Stomach (tissue), 19 donors: ENCODE measurements at places on chromosomes 11 and 22. TPM values are rescaled to one million over a fixed set of nuclear protein-coding genes. Genes with fewer than 3 reads are reported as not detected.

DNA sequence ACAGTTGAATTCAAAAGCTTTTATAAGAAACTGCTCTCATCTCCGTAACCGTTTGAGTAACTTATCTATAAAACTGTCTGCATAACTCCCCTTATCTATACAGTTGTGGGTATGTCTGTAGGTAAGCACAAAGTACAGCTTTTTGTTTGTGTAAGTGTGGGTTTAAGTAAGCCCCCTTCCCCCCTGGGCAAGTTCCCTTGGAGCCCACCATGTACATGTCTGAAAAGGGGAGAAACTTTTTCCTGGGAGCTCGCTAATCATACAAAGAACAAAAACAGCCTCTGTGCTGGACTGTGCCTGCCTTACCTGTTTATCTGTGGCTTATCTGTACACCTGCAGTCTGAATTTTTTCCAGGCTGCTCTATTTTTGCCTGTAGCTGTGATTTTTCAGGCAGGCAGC, 36.3 kb upstream of the TMEM45B start:
- DNase-seq = peak; percentile 40
- no peaks in the 10 kb centered on the region for H3K36me3 ChIP-seq
- no peak overlapping the region for H3K27ac ChIP-seq
- H3K4me1 ChIP-seq = peaks cover 10% of the 10 kb centered on the region

DNA sequence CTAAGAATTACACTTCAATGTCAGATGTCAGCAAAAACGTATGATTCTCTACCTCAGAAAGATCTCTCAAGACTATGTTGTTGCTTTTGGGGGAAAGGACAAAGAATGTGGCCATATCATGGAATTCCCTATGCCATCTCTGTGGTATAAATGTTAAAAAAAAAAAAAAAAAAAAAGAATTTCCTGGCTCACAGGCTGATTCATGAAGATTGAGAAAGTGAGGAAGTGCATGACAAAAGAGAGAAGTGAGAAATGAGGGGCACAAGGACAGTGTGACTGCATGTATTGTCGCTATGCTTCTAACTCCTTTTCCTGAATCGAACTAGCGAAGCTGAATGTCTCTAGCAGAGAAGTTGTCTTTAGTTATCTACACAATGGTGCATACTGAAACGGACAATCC, 80.6 kb upstream of the CARD18 start:
- no peaks in the 10 kb centered on the region for H3K4me1 ChIP-seq
- no peaks in the 10 kb centered on the region for H3K27me3 ChIP-seq
- DNase-seq = no peak
- no peak overlapping the region for H3K4me3 ChIP-seq
- no peak overlapping the region for H3K27ac ChIP-seq

DNA sequence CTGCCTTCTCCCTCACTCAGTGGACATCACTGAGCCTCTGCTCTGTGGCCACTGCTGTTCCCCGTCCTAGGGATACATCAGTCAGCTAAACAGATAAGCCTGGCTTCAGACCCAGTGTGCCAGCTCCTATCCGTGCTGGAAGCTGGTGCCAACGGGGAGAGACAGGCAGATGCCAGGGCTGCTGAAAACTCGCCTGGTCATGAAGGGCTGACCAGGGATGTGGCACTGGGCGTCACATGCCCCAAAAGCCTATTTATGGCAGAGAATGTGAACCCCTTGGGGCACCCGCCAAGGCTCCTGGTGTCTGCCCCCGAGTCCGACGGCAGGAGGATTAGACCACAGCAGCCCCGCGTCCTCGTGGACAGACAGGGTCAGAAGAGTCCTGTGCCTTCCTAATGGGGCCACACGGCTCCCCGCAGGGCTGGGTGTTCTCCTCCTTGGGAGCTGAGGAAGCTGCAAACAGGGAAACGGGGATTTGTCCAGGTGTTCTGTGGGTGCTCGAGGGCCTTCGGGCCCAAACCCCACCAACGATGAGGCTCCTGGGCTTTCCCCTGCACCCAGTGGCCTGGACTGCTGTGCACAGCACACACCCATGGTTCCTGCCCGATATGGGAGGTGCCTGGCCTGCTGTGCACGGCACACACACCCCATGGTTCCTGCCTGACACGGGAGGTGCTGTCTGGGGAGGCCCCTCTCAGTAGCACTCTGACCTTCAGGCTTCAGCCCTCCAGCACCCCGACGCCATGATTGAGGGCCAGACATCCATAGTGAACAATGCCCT, 19.9 kb downstream of the ANO1 start:
- no peak for DNase-seq
- H3K4me1 ChIP-seq = no peaks in the 10 kb centered on the region
- H3K27ac ChIP-seq = no peak overlapping the region

DNA sequence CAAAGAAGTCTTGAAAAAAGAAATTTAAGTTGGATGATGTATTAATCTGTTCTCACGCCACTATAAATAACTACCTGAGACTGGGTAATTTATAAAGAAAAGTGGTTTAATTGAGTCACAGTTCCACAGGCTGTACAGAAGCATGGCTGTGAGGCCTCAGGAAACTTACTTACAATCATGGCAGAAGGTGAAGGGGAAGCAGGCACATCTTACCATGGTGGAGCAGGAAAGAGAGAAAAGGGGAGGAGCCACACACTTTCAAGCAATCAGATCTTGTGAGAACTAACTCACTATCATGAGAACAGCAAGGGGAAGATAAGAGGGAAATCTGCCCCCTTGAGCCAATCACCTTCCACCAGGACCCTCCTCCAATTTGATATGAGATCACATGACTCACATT, 65.7 kb upstream of the AMOTL1 start:
- DNase-seq = no peak
- H3K27ac ChIP-seq = no peak overlapping the region
- no peaks in the 10 kb centered on the region for H3K4me1 ChIP-seq
- H3K4me3 ChIP-seq = no peak overlapping the region
- H3K36me3 ChIP-seq = no peaks in the 10 kb centered on the region
- no peaks in the 10 kb centered on the region for H3K27me3 ChIP-seq

DNA sequence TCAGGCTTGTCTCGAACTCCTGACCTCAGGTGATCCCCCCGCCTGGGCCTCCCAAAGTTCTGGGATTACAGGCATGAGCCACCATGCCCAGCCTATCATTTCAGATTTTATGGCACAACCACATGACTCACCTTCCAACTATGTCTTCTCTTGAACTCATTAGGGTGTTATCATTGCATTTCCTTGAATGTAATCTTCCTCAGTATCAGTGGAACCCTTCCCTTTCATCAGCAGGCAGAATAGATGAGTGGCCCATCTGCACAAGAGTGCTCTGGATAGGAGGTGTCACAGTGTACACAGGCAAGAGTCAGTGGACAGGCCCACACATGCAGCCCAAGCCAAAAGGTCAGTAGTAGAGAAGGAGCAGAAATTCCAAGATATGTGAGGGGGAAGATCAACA, 29.1 kb upstream of the AQP11 start:
- H3K36me3 ChIP-seq = no peaks in the 10 kb centered on the region
- H3K4me3 ChIP-seq = no peak overlapping the region
- no peaks in the 10 kb centered on the region for H3K4me1 ChIP-seq
- no peak overlapping the region for H3K27ac ChIP-seq

The CNTF gene
- not detected for total RNA-seq
